CD4-positive, alpha-beta memory T cell (primary cell): ENCODE measurements at places on chromosomes 5 and 9. TPM values are rescaled to one million over a fixed set of nuclear protein-coding genes. Genes with fewer than 3 reads are reported as not detected.

The ZNF658 gene
- total RNA-seq, result 10.2 TPM

The ANKRD31 gene
- 0.73 TPM for total RNA-seq

The ORM1 gene
- total RNA-seq, result not detected

The OBP2B gene
- not detected for total RNA-seq

The GABRA1 gene
- not detected for total RNA-seq

The ROR2 gene
- 0.29 TPM for total RNA-seq

The SLC34A3 gene
- total RNA-seq, result not detected

The PRKACG gene
- total RNA-seq, result not detected

The SLC34A1 gene
- not detected for total RNA-seq

The ZBTB34 gene
- total RNA-seq, result 10.1 TPM

The CCL19 gene
- total RNA-seq, result not detected

- H3K36me3 ChIP-seq, result no peaks in the 10 kb centered on the region
- H3K4me1 ChIP-seq, result peaks cover 48% of the 10 kb centered on the region
- DNase-seq, result peak; percentile 63
- H3K27ac ChIP-seq, result peak overlapping the region; percentile 63
Measured at GRCh38 chr5:54518146-54518817, 723 bp downstream of the SNX18 start.

DNA sequence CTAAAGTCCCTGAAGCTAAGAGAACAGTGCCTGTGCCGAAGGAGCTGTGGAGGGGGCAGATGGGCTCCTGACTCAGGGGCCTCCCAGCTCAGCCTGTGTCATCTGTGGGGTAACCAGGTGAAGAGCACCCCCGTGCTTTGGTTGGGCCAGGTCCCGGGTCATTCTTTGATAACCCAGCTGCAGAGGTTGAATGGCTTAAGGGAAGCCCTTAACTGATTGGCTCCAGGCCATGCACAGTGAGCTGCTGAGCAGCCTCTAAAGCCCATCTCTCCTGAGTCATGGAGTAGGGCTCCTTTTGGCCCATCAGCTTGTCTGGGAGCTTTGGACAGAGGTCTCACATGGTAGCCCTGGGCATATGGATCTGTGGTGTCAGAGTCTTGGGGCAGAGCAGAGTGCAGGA is 28.7 kb downstream of the COL27A1 start:
- no peaks in the 10 kb centered on the region for H3K4me1 ChIP-seq
- H3K27me3 ChIP-seq, result no peaks in the 10 kb centered on the region
- no peak for DNase-seq
- no peak overlapping the region for H3K4me3 ChIP-seq

- no peak overlapping the region for H3K4me3 ChIP-seq
- H3K36me3 ChIP-seq, result no peaks in the 10 kb centered on the region
- no peaks in the 10 kb centered on the region for H3K27me3 ChIP-seq
- no peaks in the 10 kb centered on the region for H3K4me1 ChIP-seq
- H3K27ac ChIP-seq, result no peak overlapping the region
Measured at GRCh38 chr9:121634329-121635261, 16.8 kb upstream of the DAB2IP start.

- DNase-seq, result no peak
- no peak overlapping the region for H3K27ac ChIP-seq
Measured at GRCh38 chr5:55453211-55453610, 81.6 kb downstream of the PLPP1 start.

GRCh38 chr9:91178281-91179236 is 183.2 kb downstream of the AUH start:
- H3K4me1 ChIP-seq, result peaks cover 29% of the 10 kb centered on the region
- no peak overlapping the region for H3K4me3 ChIP-seq
- H3K27me3 ChIP-seq, result no peaks in the 10 kb centered on the region

DNA sequence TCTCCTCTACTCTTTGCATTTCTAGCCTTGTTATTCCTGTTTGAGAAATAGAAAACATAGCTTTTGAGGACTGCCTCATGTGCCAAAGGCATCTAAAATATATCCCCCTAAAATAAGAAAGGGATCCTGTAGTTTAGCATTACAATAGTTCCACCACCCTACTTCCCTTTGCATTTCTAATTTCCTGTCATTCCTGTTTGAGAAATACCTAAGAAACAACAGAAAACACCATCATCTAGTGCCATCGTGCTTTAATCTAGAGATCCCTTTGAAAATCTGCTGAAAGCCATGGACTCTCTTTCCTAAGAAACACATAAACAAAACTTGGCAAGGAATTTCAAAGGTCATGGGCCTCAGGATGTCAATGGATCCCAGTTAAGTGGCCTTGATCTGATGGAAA is 7.5 kb downstream of the CLK4 start:
- H3K27me3 ChIP-seq, result no peaks in the 10 kb centered on the region
- H3K4me1 ChIP-seq, result peaks cover 54% of the 10 kb centered on the region
- no peak overlapping the region for H3K4me3 ChIP-seq
- DNase-seq, result no peak
- peaks cover 64% of the 10 kb centered on the region for H3K36me3 ChIP-seq

GRCh38 chr9:124419832-124420489 is 4.7 kb upstream of the PSMB7 start:
- no peak overlapping the region for H3K4me3 ChIP-seq
- peaks cover 5% of the 10 kb centered on the region for H3K4me1 ChIP-seq
- no peak overlapping the region for H3K27ac ChIP-seq
- no peak for DNase-seq
- no peaks in the 10 kb centered on the region for H3K27me3 ChIP-seq
- H3K36me3 ChIP-seq, result no peaks in the 10 kb centered on the region

DNA sequence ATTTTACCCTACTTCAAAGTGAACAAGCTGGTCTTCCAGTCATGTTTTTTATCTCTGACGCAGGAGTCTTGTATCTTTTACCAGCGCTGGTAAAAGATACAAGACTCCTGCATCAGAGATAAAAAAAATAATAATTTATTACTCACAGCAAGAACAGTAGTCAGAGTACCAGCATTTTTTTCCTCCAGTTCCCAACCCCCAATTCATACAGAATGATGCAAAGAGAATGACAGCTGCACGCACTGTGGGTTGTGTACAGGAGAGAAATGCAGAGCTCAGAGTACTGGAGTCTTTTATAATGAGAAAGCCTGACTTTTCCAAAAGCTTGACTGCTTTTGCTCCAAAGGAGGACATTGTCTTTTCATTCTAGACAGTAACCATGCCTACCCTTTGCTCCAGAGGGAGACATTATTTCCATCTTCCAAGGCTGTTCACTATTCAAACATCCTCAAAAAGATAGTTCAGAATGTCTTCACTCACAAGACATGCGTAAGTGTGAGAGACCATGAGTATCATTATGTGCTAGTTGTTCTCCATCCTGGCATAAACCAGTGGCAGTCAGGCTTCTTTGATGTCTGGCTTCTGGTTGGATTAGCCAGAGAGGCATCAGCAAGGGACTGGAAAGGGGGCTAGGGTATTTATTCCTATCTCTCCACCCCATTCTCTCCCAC is 14.3 kb upstream of the RANBP6 start:
- no peak for DNase-seq
- no peaks in the 10 kb centered on the region for H3K36me3 ChIP-seq
- no peak overlapping the region for H3K4me3 ChIP-seq
- H3K27ac ChIP-seq, result no peak overlapping the region

GRCh38 chr5:27592231-27592630 is 553.8 kb upstream of the CDH9 start:
- no peaks in the 10 kb centered on the region for H3K36me3 ChIP-seq
- no peaks in the 10 kb centered on the region for H3K4me1 ChIP-seq
- H3K27ac ChIP-seq, result no peak overlapping the region
- no peaks in the 10 kb centered on the region for H3K27me3 ChIP-seq
- no peak for DNase-seq

DNA sequence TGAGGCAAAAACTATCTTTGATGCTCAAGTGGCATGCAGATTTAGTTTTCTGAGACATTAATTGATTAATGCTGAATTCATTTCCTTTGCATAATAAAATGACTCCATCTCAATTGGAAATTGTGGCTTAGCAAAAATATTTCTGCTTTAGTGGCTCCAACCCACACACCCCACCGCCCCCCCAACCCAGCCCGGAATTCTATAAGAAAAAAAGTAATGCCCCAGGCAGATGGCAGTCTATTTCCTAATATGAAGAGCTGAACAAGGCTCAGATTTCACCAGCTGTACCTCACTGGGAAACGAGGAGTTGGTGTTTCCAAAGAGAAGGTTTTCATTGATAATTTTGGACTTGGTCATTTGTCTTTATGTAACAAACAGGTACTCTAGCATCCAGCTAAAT is 182.1 kb downstream of the FBN2 start:
- DNase-seq, result no peak
- no peak overlapping the region for H3K27ac ChIP-seq
- no peak overlapping the region for H3K4me3 ChIP-seq
- no peaks in the 10 kb centered on the region for H3K27me3 ChIP-seq

GRCh38 chr5:147748590-147748989 is 33.9 kb downstream of the JAKMIP2 start:
- no peak for DNase-seq
- H3K4me3 ChIP-seq, result no peak overlapping the region
- no peaks in the 10 kb centered on the region for H3K27me3 ChIP-seq

DNA sequence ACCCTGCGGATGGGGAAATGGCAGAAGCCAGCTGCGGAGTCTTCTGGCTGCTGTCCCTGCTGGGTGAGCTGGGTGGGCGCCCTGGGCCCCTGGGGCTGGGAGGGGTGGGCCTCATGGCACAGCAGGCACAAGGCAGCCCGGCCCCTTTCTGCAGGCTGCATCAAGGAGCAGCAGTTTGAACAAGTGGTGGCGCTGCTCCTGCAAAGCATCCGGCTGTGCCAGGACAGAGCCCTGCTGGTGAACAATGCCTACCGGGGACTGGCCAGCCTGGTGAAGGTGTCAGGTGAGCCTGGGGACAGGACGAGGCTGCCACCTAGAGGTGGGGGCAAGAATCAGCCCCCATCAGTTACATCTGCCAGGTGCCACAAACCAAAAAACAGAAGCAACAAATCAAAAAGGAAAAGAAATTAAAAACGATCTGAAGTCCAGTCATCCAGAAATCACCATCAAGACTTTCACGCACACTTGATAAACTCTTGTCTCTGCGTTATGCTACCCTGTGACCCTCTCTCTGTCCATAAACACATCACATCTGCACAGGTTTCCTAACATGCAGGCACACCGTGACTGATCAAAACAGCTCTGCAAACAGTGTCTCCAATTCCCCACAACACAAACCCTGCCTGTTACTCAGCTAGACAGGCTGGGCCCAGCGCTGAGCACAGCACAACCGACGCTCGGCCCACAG is 13.9 kb downstream of the REXO4 start:
- H3K27ac ChIP-seq, result no peak overlapping the region
- peak; percentile 59 for DNase-seq
- no peaks in the 10 kb centered on the region for H3K27me3 ChIP-seq

GRCh38 chr5:173968154-173968797 is 20.7 kb upstream of the C5orf47 start:
- no peaks in the 10 kb centered on the region for H3K27me3 ChIP-seq
- H3K36me3 ChIP-seq, result no peaks in the 10 kb centered on the region
- no peak for DNase-seq
- no peak overlapping the region for H3K27ac ChIP-seq
- peaks cover 12% of the 10 kb centered on the region for H3K4me1 ChIP-seq

GRCh38 chr9:122446819-122447484 is 30.8 kb downstream of the OR1J1 start:
- no peak overlapping the region for H3K4me3 ChIP-seq
- no peaks in the 10 kb centered on the region for H3K4me1 ChIP-seq
- H3K27me3 ChIP-seq, result no peaks in the 10 kb centered on the region
- H3K27ac ChIP-seq, result no peak overlapping the region

GRCh38 chr9:83906144-83906543 is 15.1 kb downstream of the KIF27 start:
- no peak overlapping the region for H3K4me3 ChIP-seq
- H3K27me3 ChIP-seq, result no peaks in the 10 kb centered on the region
- no peaks in the 10 kb centered on the region for H3K4me1 ChIP-seq
- no peaks in the 10 kb centered on the region for H3K36me3 ChIP-seq

DNA sequence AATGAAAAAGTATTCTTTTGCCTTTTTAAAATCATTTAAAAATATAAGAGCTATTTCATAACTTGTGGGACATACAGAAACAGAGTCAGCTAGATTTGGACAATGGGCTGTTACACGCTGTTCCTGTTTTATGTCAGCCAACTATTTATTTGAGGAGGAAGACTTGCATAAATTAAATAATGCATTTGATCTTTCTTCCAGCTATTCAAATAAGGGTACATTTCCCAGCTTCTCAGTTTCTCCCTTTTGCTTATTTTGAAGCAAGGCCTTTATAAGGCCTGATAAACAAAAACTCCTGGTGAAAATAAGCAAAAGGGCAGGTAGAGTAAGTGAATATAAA is 6.5 kb downstream of the STOM start:
- DNase-seq, result no peak
- no peak overlapping the region for H3K27ac ChIP-seq
- H3K27me3 ChIP-seq, result no peaks in the 10 kb centered on the region
- peaks cover 91% of the 10 kb centered on the region for H3K4me1 ChIP-seq

DNA sequence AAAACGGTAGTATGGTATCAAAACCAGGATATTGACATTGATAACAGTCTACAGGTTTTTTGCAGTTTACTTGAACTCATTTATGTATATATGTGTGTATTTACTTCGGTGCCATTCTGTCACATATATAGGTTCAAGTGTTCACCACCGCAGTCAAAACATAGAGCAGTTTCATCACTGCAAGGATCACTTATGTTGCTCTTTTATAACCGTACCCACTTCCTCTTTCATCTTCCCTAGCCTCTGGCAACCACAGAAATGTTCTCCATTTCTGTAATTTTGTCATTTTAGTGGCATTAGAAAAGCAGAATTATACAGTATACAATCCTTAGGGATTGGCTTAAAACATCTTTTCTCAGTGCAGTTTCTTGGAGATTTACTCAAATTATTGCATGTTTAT is 90.3 kb downstream of the SH3GL2 start:
- H3K4me3 ChIP-seq, result no peak overlapping the region
- H3K27me3 ChIP-seq, result no peaks in the 10 kb centered on the region
- no peaks in the 10 kb centered on the region for H3K4me1 ChIP-seq
- DNase-seq, result no peak
- no peak overlapping the region for H3K27ac ChIP-seq
- H3K36me3 ChIP-seq, result no peaks in the 10 kb centered on the region

DNA sequence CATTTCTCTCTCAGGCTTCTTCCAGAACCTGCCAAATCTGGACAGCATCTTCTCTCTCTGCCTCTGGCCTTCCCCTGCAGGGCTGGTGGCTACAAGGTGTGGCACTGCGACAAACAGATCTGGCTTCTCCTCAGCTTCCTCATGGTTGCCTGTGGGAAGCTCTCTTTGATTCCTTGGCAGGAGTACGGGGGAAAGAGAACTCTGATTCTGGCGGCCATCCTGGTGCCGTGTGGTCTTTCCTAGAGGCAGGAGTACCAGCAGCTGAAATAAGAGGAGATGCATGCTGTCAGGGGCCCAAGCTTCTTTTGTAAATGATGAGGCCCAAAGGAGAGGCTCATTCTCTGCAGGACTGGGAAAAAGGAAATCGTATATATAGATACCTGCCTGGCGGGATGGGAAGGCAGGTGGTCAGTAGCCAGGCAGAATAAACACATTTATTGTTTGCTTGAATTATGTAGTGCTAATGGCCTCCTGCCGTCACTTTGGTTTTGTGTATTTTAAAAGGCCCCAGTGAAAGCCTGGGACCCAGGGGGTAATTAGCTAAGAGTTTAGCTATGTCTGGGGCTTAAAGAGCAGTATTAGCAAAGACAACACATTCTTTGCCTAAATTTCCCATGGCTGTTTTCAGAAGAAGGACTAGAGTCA is at the start of gene CER1:
Gene CER1, minus strand, starts transcription at position 343 of the 645 bp plus-strand sequence. Its CDS starts 61 bp downstream, at position 282.
- no peaks in the 10 kb centered on the region for H3K27me3 ChIP-seq
- H3K4me1 ChIP-seq, result no peaks in the 10 kb centered on the region
- DNase-seq, result no peak
- no peak within 1 kb of the TSS for H3K4me3 ChIP-seq
